NCI-H1048 (cell line): ENCODE measurements at places on chromosomes 2 and 18.
A peak's percentile ranks its signal among the peaks of the same experiment; 100 is the strongest.

GRCh38 chr2:161166538-161167409 lies 6.5 kb downstream of the TANK start:
- no peak for DNase-seq

DNA sequence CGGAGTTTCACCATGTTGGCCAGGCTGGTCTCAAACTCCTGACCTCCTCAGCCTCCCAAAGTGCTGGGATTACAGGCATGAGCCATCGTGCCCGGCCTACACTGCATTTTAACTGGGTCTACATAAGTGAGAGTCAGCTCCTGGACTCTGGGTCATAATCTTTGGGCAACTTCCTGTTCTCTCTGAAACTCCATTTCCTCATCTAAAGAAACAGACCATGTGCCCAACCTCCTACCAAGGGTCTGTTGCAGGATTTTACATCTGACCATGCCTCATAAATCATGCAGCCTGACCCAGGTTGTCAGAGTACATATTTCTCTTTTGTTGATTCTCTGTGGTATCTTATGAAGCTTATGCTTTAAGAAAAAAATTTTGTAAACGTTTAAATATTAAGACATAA lies 280.4 kb downstream of the ALPK2 start:
- no peak for DNase-seq

GRCh38 chr2:212361174-212361756 lies 177.3 kb downstream of the ERBB4 start:
- DNase-seq, result peak; percentile 48

GRCh38 chr2:226720948-226721347 lies 78.7 kb downstream of the IRS1 start:
- no peak for DNase-seq

DNA sequence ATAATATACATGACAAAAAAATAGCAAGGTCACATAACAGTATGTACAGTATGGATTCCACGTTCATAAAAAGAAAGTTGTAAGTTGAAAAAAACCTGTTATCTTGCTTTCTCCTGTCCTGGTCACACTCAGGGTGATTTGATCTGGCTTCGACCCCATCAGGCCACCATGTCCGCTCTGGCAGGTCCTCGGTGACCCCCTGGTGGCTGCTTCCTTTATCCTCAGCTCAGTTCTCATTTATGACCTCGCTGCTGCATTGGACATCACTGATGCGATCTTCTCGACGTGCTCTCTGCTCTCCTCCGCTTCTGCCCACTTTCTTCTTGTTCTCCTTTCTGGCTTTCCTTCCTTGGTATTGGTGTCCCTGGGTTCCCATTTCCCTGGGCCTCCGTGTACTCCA lies 29.7 kb downstream of the DGKD start:
- no peak for DNase-seq

DNA sequence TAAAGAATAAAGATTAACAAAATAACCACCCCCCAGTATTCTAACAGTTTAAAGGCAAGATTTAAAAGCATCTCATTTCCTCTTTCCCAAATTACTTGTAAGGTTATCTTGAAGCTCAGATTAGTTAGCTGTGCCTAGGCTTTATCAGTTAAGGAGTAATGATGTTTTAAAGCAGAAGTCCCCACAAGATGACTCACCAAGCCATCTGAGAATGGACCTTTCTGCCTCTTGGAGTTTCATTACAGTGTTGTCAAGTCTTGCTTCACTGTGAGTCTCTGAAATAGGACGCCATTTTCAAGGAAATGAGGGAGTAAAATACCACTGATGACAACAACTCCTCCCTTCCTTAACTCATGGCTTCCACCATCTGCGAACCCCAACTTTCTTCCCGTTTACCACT lies 35.9 kb downstream of the ZNF385B start:
- no peak for DNase-seq

- DNase-seq, result no peak
Measured at GRCh38 chr2:47404356-47404755, 1.4 kb downstream of the MSH2 start.

- DNase-seq, result no peak
Measured at GRCh38 chr18:77365667-77366066, 116.0 kb downstream of the GALR1 start.

DNA sequence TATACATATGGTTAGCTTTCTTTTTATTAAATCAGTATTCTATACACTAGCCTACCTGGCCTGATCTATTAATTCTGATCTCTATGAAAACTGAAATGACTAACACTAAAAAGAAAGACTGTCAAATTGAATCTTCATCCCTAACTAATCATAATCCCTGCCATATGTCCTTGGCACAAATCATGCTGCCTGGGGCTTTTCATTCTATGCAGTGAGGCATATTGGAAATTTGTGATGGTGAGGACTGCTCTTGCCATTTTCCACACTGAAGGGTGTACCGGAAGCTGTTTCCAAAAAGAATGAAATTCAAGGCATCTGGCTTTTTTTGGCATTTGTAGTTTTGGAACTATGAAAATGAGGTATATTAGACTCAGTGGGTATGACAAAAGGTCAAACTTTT lies 39.7 kb downstream of the RAPGEF4 start:
- DNase-seq, result no peak
